ENCODE measurements at places on chromosomes 5 and 9.
A peak's percentile ranks its signal among the peaks of the same experiment; 100 is the strongest.

- no peak for DNase-seq
These were observed 139.6 kb downstream of the SCAMP1 start for GRCh38 chr5:78500028-78500427.

- DNase-seq, result no peak
These were observed 161.5 kb upstream of the PHYKPL start for GRCh38 chr5:178394074-178394473.

DNA sequence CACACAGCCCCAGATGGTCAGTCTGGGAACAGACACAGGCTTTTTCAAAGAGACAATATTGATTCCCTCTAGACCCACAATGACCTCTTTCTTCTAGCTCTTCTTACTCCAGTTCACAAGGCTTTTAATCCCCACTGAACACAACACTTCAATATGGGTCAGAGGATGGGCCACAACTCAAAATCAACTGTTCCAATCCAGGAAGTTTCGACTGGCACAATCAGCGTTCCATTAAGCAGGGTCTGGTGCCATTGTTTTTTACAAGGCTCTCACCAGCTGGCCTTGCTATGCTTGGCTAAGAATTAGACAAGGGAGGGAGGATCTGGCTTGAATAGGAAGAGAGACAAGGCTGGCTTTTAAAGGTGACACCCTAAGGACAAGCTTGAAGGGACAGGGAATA lies 199.4 kb upstream of the SLC24A2 start:
- no peak for DNase-seq

GRCh38 chr9:113463418-113464285 lies at the start of gene RGS3:
RGS3 (plus strand) TSS chr9:113463727; CDS start chr9:113463803, 76 bp downstream.
- peak; percentile 7 for DNase-seq

DNA sequence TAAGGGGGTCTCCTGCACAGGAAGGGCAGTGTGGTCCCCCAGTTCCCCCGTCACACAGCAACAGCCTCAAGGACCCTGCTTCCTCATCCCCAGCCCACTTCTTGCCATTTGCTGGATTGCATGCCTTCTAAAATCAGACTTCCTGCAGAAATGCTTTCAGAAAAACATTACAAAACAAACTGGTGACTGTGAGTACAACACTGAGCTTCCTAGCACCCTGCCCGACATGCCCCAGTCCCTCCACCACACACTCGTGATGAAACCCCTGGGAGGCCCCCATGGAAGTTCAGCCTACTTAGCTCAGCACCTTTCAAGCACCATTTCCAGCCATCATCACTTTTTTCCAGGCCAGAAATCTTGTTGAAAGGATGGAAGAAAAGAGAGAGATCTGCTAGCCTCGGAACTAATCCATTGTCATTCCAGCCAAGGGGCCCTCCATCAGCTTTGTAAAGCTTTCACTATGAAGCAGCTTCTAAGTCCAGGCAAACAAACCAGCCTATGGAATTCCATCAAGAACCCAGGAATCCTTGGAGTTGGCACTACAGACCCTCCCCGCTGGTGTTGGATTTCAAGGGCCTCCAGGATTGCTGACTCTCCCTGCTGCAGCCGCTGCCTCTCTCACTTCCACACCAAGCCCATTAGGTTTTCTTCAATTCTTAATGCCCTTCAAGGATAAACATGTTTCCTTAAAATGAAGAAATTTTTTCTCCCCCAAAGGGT lies 114.6 kb downstream of the C5orf15 start:
- no peak for DNase-seq

DNA sequence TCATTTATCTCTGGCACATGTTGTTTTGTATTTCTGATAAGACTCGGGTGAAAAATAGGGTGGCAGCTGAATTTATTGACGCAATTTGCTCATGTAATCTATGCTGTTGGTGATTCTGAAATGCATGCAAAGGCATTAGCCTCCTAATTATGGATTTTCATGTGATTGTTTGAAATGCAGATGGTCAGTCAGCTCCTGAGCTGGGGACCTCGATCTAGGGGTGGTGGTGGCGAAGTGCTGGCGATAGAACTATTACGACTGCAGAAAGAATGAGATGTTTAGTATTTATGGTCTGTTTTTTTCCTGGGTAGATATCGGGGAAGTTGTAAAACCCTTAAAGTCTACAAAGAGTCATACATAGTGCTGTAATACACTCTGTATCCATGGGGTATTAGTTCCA lies 88.6 kb downstream of the SLC28A3 start:
- DNase-seq, result no peak

- DNase-seq, result no peak
These were observed 2.2 kb downstream of the SPIN1 start for GRCh38 chr9:88390371-88390990.

DNA sequence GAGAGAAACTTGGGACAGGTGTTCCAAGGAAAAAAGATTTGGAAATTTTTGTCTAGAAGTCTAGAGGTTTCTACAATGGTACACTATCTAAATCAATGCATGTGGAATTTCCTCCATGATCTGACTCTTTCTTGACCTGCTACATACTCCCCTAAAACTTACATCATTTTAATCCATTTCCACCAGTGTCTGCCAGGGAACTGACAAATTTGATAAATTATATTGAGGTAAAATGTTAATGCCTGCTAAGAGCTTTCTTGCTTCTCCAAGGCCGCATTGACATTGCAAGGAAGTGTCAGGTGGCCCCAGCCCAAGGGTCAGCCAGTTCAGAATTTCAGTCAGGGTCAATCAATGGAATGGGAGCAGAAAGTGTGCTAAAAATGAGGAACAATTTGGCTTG lies 163.4 kb upstream of the FBXL17 start:
- no peak for DNase-seq

DNA sequence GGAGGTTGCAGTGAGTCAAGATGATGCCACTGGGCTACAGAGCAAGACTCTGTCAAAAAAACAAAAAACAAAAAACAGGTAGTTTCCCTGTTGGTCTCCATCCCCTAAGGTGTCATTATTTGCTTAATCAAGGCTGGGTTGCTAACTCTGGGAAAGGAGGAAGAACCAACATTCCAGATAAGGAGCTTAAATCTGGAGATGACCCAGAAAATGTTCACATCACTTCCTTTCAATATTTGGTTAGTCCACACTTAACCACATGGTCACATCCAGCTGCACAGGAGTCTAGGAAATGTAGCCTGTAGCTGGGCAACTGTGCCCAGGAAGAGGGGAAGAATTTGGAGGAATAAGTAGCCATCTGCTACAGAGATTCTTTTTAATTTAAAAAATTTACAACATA lies 25.9 kb upstream of the MEGF9 start:
- DNase-seq, result no peak

GRCh38 chr5:15587916-15588315 lies 87.9 kb downstream of the FBXL7 start:
- DNase-seq, result no peak

GRCh38 chr9:98974554-98974953 lies 30.8 kb downstream of the COL15A1 start:
- DNase-seq, result no peak

DNA sequence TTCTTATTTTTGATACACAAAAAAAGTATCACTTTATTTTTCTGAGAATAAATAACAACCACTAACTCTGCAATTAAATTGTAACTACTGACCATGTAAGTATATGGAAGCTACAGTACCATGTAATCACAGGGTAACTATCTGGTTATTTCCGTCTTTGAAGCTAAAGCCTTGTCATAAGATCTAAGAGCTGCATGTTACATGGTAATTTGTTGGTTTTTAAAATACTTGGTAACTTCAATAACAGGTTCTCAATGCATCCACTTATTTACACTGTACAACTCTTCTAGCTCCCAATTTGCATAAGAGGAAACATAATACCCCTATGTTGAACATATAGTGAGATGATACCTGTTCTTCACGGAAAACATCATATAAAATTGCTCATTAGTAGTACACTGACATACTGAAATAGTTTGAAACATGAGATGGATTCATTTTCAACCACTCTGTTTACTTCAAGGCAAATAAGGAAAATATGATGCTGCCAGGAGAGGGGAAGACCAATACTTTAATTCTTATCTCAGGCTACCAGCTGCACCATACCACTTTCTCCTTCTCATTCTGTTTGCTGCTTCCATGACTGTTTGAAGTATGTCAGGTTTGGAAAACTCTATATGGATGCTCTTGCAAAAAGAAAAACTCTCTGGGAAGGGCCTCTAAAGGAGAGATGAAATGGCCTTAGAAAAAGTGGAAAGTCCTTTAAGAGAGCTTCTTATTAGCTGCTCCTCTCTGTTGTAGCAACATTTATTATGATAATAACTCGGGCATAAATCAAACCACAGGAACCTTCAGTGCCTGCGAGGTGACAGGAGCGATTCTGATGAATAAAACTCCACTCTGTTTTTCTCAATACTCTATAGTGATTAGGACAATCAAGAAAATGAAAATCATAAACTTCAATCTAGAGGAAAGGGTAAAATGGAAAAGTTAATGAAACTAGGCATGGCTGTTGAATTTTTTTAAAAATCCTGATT lies 150.2 kb downstream of the KIAA0825 start:
- no peak for DNase-seq

GRCh38 chr9:114607671-114608524 lies 3.2 kb upstream of the TMEM268 start:
- DNase-seq, result no peak

- DNase-seq, result no peak
These were observed 132.0 kb downstream of the INSYN2B start for GRCh38 chr5:169848271-169848670.

DNA sequence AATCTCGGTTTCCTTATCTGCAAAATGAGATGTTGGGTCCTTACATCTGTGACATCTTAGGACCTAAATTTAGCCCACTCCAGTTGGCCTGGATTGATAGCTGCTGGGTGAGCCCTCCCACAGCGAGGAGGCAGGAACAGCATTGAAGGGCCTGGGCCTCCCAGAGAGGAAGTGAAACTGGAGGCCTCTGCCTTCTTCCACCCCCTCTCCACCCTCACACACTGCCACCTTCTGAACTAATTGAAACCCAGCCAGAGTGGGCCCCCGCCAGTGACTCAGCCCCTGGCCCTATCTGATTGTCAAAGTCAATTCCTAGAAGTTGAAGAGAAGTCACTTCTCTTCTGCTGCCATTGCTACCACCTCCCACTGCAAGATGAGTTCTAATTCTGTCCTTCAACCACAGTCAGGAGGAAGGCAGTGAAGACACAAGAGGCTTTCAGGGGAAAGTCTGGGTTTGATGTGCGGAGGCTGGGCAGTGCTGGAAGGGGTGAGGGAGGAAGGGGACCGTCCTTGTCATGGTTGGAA lies 55.2 kb upstream of the NEK6 start:
- DNase-seq, result no peak

- no peak for DNase-seq
These were observed 45.2 kb downstream of the GCNT4 start for GRCh38 chr5:75006865-75007822.

- no peak for DNase-seq
These were observed 25.3 kb downstream of the STXBP1 start for GRCh38 chr9:127637322-127637847.

GRCh38 chr5:2696156-2696807 lies 55.2 kb downstream of the IRX2 start:
- no peak for DNase-seq

DNA sequence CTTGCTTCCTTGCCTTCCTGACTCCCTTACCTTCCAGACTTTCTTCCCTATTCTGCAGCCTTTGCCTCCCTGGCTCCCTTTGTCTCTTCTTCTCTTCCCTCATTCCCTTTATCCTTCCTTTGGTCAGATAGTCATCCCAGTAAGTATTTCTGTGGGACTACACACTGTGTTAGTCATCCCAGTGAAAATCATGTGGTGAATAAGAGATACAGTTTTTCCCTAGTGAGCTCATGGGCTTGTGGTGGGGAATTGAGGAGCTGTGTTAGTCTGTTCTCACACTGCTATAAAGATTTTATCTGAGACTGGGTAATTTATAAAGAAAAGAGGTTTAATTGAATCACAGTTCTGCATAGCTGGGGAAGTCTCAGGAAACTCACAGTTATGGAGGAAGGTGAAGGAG lies 109.8 kb upstream of the EDIL3 start:
- DNase-seq, result no peak

- DNase-seq, result no peak
These were observed 29.4 kb downstream of the FAM163B start for GRCh38 chr9:133579601-133580418.

DNA sequence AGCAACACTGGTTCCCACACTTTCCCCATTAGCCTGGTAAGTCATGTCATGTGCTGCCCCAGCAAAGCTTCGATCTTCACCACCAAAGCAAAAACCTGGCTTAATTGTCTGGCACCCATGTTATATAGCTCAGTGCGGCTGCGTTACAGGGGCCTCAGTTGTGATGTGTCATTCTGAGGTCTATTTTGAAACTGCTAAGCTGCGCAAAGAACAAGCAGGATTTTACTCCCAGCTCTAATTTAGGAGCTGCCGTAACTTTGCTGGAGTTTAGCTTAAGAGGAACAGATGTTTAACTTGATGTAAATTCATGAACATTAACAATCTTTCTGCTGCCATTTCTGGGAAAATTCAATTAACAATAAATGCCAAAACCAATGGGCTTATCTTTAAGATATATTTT lies 274.1 kb downstream of the HSPA4 start:
- no peak for DNase-seq

- DNase-seq, result no peak
These were observed 155.4 kb downstream of the AOPEP start for GRCh38 chr9:94881940-94882339.

DNA sequence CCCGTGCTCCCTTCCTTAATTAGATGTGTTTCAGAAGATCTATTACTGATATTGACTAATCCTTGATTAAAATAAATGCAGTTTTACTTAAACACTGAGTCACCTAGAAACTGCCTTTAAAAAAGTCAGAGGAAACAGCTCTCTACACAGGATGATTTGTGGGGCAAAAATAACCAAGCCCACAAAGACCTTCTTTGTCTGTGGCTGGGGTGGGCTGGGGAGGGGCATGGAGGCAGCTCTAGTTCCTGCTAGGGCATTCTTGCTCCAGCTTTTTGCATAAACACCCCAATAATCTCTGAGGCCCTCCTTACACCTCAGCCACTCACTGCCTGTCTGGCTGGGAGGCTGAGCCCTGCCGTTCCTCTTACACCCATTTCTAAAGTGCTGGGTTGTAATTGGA lies 227.6 kb upstream of the DAP start:
- DNase-seq, result no peak

- DNase-seq, result no peak
These were observed 601.4 kb downstream of the GABRG2 start for GRCh38 chr5:162668926-162669325.

DNA sequence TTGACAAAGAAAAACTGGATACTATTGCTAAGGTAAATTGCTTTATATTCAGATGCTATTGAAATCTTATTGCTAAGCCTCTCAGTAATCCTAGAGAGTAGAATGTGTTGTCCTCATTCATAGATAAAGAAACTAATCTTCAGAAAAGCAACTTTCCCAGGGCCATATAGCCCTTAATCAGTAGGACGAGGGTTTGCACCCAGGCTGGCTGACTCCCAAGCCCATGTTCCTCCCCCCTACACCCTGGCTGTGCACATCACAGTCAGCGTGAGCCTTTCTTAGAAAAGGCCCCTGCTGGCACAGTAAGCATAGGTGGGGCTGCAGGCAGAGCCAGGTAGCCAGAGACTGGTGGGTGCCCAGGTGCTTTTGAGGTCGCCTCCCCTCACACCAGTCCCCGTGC lies 15.8 kb upstream of the GLIPR2 start:
- no peak for DNase-seq

- no peak for DNase-seq
These were observed 57.4 kb downstream of the PSMB7 start for GRCh38 chr9:124357721-124358361.
